ENCODE measurements at places on chromosomes 12 and 14.

GRCh38 chr12:29110506-29111442 lies 38.3 kb upstream of the FAR2 start:
- no peak for DNase-seq

GRCh38 chr12:30792648-30793499 lies 38.1 kb upstream of the CAPRIN2 start:
- no peak for DNase-seq

GRCh38 chr14:100713705-100714104 lies 13.0 kb upstream of the DLK1 start:
- no peak for DNase-seq

- DNase-seq = no peak
Observed at GRCh38 chr12:57429473-57430111, 1.3 kb downstream of the R3HDM2 start.

- DNase-seq = no peak
Observed at GRCh38 chr14:96792003-96792402, 5.2 kb upstream of the VRK1 start.

GRCh38 chr12:93134175-93134890 lies 205.2 kb upstream of the EEA1 start:
- no peak for DNase-seq

GRCh38 chr14:82897469-82898308 lies 1364.0 kb upstream of the SEL1L start:
- no peak for DNase-seq

DNA sequence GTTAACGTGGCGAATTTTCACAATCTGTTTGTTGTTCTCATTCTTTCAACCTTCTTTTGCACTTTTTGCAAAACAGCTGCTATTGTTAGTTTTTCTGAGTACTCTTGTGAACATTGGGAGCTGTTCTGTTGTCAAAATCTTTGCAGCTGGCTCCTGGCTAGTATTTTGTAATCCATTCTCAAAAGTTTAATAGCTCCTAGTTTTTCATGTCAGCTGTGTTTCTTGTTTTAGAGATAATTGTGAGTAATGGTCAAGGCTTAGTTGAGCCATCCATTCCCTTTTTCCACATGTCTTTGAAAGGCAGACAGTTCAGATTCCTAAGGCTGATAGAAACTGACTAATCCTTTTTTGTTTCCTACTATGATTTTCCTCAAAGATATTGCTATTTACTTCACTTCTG lies 39.1 kb upstream of the CRADD start:
- no peak for DNase-seq

Measured in stimulated activated CD8-positive, alpha-beta memory T cell treated with anti-CD3 and anti-CD28 coated beads, Interleukin-15, amount 100 ng/mL, for 48 hours (primary cell).